Caco-2 (cell line): ENCODE measurements at places on chromosomes 2 and 18. TPM values are rescaled to one million over a fixed set of nuclear protein-coding genes. Genes with fewer than 3 reads are reported as not detected.

GRCh38 chr2:65299246-65299645, 71.6 kb downstream of the ACTR2 start:
- no peak for DNase-seq
- H3K4me3 ChIP-seq, result no peak overlapping the region
- no peaks in the 10 kb centered on the region for H3K27me3 ChIP-seq

DNA sequence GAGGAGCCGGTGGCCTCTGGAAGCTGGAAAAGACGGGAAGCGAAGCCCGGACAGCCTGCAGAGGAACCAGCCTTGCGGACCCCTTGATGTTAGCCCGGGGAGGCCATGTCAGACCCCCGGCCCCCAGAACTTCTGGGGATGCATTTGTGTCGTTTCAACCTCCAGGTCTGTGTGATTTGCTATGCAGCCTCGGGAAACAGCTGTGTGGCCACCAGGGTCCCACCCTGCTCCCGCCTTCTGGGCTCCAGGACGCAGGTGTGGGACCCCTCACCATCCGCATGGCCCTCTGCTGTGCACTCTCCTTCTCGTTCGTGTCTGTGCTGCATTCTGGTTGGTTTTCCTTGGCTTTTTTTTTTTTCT, 13.3 kb downstream of the NEU4 start:
- DNase-seq, result no peak
- H3K36me3 ChIP-seq, result no peaks in the 10 kb centered on the region
- H3K27ac ChIP-seq, result peak overlapping the region; percentile 11
- H3K27me3 ChIP-seq, result no peaks in the 10 kb centered on the region; the same call in 1 of the 2 replicates
- H3K4me1 ChIP-seq, result no peaks in the 10 kb centered on the region
- no peak overlapping the region for H3K4me3 ChIP-seq

GRCh38 chr2:202760848-202761247, 110.7 kb downstream of the ICA1L start:
- H3K4me3 ChIP-seq, result no peak overlapping the region
- DNase-seq, result no peak
- H3K36me3 ChIP-seq, result 0 out of 2 replicates have a peak, but pooled peaks cover 1% of the 10 kb centered on the region
- H3K27ac ChIP-seq, result no peak overlapping the region
- no peaks in the 10 kb centered on the region for H3K27me3 ChIP-seq

Gene LIPG
- 86.7 and 87.5 TPM in 2 replicates for total RNA-seq

Gene SP110
- 0.75 and 0.84 TPM in 2 replicates for total RNA-seq
